ENCODE measurements at places on chromosomes 1 and 21.

DNA sequence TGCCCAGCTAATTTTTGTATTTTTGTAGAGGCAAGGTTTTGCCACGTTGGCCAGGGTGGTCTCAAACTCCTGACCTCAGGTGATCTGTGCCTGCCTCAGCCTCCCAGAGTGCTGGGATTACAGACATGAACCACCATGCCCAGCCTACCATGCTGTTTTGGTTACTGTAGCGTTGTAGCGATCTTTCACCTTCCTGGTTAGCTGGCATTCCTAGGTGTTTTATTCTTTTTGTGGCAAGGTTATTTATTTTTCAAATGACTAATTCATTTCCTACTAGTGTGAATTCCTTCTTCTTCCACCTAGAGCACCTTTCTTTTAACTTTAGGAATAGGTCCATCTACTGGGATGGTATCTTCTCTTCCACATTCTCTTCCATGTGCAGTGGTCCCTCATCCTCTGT is 29.3 kb downstream of the TMEM200B start:
- DNase-seq, result no peak

DNA sequence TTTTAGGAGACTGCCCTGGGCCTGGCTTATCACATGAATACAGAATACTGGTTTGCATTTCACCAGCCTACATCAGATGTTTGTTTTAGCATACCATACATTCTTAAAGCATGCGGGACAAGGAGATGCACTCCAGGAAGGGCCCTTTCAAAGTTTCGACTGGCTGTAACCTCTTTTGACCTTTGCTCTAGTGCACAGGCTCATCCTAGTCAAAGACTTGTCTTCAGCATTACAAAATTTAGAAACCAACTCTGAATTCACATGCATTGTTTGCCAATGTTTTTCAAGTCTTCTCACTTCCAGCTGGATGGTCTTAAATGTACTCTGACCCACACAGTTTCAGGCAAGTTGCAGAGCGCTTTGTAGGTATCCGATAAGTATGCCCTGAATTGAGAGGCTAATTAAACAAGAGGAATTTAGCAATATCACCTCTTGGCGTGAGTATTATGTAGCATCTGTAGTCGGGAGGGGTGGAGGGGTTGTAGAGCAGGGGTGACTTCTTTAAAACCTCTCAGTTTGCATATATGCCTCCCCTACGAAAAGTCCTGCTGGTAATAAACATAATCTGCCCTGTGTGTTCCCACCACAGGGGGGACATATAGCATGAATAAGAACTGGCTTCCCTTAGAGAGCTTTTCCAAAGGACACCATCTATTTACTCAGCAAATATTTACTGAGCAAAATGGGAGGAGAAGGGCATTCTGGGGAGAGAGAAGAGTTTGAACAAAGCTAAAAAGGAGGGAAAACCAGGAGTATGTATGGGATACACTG is 24.4 kb upstream of the AHCYL1 start:
- DNase-seq, result no peak

DNA sequence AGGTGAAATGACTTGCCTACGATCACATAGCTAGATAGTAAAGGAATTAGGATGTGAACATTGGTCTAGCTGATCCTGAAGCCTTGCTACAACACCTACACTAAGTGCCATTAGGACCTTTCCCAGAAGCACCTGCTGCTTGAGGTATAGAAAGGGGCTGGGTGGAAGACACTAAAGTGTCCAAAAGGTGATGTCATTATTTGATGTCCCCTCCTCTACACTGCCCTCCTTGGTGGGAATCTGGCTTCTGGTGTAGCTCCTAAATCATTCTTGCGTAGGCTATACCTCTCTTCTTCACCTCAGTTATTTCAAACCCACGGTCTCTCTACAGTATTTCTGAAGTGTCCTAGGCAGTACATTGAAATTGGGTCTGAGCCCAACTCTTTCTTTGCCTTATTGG is 132.5 kb upstream of the FGGY start:
- DNase-seq, result no peak

DNA sequence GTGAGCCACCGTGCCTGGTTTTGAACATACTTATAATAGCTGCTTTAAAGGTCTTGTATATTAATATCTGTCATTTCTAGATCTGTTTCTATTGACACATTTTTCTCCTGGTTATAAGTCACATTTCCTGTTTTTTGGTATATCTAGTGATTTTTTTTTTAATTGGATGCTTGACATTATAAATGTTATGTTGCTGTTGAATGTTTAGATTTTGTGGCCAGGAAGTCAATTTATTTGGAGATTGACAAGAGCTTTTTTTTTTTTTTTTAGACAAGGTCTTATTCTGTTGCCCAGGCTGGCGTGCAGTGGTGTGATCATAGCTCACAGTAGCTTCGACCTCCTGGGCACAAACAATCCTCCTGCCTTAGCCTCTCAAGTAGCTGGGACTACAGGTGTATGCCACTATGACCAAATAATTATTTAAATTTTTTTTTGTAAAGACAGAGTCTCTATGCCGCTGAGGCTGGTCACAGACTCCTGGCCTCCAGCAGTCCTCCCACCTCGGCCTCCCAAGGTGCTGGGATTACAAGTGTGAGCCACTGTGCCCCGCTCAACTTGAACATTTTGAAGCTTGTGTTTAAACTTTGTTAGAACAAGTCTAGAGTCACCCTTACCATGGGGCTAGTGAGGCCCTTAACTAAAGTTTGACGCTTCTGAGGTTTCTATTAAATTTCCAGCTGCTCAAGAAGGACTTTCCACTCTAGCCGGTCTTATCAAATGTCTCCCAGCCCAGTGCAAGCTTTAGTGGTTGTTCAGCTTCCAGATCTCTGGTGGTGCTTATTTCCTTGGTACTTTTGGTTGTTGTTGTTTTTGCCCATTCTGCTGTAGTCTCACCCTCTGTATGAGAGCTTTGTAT is 8.6 kb upstream of the CHI3L2 start:
- DNase-seq, result no peak

DNA sequence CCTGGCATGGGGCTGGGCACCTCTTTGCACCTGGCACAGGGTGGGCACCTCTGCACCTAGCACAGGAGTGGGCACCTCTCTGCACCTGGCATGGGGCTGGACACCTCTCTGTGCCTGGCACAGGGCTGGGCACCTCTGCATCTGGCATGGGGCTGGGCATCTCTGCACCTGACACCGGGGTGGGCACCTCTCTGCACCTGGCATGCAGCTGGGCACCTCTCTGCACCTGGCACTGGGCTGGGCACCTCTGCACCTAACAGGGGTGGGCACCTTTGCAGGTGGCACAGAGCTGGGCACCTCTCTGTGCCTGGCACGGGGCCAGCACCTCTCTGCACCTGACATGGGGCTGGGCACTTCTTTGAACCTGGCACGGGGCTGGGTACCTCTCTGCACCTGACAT is 29.4 kb upstream of the CCDC27 start:
- no peak for DNase-seq

DNA sequence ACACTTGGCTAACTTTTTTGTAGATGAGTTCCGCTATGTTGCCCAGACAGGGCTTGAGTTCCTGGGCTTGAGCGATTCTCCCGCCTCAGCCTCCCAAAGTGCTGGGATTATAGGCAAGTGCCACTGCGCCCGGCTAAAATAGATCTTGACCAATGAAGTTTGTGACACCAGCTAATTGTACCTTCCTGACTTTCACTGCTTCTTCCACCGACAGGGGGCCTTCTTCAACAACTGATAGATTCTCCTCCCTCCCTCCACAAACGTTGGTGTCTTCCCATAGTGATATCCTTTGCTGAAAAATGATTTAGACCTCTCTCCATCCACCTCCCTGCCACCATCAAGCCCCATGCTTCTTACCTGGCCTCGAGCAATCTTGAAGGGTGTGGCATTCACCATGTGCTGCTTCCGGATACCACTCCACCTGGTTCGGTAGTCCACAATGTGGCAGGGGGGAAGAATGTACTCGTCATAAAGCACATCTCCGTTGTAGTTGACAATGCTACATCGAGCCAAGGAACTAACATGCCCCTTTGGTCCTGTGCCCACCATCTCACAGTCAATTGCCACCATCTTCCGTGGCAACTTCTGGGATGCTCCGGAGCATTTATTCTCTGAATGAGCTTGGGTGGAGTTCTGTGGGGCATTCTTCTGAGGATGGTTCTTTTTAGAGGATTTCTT is 1.6 kb upstream of the METTL25B start:
- no peak for DNase-seq

DNA sequence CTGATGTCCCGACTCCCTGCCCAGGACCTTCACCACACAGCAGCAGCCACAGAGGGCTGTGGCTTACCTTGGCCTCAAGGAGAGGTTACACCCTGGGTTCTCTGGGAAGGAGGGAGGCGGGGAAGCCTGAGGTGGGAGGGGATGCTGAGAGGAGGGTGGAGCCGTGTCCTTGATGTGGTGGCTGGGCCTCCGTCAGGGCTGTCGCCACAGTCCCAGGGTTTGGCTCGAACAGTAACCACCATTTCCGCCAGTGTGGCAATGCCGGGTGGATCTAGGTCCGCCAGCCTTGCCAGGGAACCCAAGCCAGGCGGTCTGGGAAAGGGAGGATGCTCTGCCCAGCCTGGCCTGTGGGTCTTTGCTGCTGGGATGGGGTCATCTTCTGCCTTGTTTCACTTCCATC is 18.4 kb upstream of the CDCA8 start:
- no peak for DNase-seq

- no peak for DNase-seq
Measured at GRCh38 chr1:199522338-199522737, 505.2 kb upstream of the NR5A2 start.

DNA sequence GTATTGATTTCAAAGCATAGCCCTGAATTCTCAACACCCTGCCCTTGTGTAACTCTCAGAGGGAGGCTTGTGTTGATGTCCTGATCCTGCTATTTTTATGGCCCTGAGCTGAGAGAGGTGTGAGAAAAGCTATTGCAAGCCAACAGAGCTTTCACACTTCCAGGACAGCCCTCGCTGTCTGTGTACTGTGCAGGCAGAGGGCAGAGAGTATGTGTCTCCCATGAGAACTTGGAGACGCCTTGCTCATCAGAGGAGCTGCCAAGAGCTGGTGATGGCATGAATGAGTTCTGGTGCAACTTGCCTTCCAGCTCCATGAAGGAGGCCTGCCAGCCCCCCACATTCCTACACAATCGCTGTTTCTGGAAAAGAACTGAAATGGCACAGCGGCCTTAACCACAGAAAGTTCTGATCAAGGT is 144.1 kb upstream of the AJAP1 start:
- no peak for DNase-seq

GRCh38 chr1:197312163-197312562 is 44.1 kb downstream of the CRB1 start:
- DNase-seq, result no peak

DNA sequence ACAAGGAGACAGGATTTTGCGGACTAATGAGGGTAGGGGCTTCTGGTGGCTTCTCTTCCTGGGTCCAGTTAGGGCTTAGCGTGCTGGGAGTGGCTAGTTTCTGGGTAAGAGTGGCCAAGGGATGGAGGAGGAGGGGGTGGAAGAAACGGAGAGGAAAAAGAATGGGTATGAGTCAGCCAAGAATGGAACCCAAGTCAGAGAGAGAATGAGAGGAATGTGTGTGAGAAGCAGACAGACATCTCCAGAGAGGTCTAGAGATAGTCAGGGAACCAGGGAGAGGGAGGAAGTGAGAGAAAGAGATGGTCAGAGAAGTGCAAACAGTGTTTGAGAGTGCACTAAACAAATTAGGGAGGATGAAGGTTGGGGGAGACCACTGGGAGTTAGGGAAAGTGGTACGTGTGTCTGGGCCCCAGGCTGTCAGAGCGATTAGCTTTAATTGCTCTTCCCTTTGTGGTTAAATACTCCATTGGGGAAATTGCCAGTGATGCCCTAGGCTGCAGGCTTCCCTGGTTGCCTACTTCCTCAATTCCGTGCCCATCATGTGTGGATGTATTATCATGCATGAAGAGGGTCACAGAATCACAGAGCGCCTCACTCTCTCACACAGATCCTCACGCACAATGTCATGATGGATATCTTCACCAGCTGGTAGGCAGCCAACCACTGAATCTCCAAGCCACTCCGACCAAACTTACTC is 1.4 kb downstream of the PEA15 start:
- no peak for DNase-seq

- DNase-seq, result no peak
Measured at GRCh38 chr1:151852733-151853132, 779 bp downstream of the THEM5 start.

GRCh38 chr1:158248771-158249170 is 5.5 kb upstream of the CD1A start:
- DNase-seq, result no peak

DNA sequence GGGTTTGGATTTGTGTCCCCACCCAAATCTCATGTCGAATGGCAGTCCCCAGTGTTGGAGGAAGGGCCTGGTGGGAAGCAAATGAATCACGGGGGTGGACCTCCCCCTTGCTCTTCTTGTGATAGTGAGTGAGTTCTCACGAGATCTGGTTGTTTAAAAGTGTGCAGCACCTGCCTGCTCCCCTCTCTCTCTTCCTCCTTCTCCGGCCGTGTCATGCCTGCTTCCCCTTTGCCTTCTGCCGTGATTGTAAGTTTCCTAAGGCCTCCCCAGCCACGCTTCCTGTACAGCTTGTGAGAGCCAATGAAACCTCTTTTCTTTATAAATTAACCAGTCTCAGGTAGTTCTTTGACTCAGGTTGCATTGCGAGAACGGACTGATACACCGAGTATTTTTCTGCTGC is 15.9 kb downstream of the CLDN14 start:
- no peak for DNase-seq

DNA sequence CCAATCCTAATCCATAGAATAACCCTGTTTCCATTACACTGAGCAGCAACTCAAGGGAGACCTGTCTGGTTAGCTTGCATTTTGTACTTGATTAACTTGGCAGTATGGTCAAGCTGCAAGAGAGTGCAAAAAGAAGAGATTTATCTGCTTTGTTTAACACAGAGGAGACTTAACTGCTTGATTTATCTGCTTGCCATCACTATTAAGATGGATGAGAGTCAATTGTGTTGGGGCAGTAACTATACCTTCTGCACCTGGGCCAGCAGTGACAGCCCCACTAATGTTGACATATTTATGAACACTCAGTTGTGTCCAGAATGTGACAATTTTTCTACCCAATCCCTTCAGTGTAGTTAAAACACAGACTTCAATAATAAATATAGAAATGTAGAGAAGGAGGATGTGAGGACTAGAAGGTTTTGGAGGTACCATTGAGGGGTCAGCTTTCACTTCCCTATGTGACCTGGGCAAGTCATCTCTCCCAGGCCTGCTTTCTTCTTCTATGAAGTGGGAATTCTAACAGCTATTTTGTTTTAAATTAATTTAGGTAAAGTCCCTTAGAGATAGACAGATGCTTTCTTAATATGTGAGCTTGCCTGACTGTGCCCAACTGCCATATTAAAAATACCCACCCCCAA is 159.1 kb upstream of the KCNK2 start:
- DNase-seq, result no peak

- DNase-seq, result no peak
Measured at GRCh38 chr1:50333595-50333974, 89.7 kb downstream of the DMRTA2 start.

DNA sequence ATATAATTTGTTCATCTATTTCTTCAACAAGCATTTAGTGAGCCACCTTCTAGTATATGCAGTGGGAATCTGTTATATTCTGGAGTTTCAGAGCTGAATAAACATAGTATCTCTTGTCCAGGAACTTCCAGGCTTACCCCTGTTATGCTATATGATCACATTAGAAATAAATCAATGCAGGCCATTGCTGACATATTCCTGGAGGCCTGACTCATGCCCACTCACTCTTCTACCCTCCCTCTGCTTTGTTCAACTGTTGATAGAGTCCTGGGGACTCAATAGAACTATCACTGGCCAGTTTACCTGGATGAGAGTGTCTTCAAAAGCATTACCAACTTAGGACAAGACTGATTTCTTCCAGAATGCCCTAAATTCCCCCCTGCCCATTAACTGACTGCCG is 29.3 kb upstream of the SRSF10 start:
- DNase-seq, result no peak

- DNase-seq, result no peak
Measured at GRCh38 chr1:50265790-50266314, 157.1 kb downstream of the ELAVL4 start.

GRCh38 chr1:81606656-81607055 is 194.1 kb upstream of the ADGRL2 start:
- DNase-seq, result no peak

Measured in cerebellar nuclear complex (tissue), 1 donor.